Caki2 (cell line): ENCODE measurements at places on chromosomes 11 and 22. TPM values are rescaled to one million over a fixed set of nuclear protein-coding genes. Genes with fewer than 3 reads are reported as not detected.

Gene SAA4
- not detected in 2 replicates for total RNA-seq

Gene TSSK2
- not detected in 2 replicates for total RNA-seq

Gene OR51B2
- not detected in 2 replicates for total RNA-seq

Gene DNAJB13
- 2.4 TPM in 1 of 2 replicates, not detected in the other for total RNA-seq

Gene MYBPC3
- not detected in 2 replicates for total RNA-seq

Gene SLC5A4
- total RNA-seq: 0.10 TPM in 1 of 2 replicates, not detected in the other

Gene OR8D1
- total RNA-seq: not detected in 2 replicates

Gene POU2AF3
- total RNA-seq: not detected in 2 replicates

Gene STX3
- total RNA-seq: 16.0 and 28.4 TPM in 2 replicates

Gene LIN7C
- total RNA-seq: 11.9 and 15.5 TPM in 2 replicates

Gene CTSF
- not detected in 2 replicates for total RNA-seq

Gene ATXN10
- 228 and 323 TPM in 2 replicates for total RNA-seq

Gene MMP12
- not detected in 2 replicates for total RNA-seq

Gene BATF2
- 2.3 TPM in 1 of 2 replicates, not detected in the other for total RNA-seq

Gene APOA5
- total RNA-seq: not detected in 2 replicates

Gene PNPLA3
- 0.70 and 1.8 TPM in 2 replicates for total RNA-seq

Gene SYT7
- 0.41 and 2.0 TPM in 2 replicates for total RNA-seq

Gene PRSS23
- total RNA-seq: 47.9 and 67.9 TPM in 2 replicates

Gene CAPN1
- total RNA-seq: 67.8 and 128 TPM in 2 replicates

Gene SLC7A4
- not detected in 2 replicates for total RNA-seq

Gene TNNT3
- total RNA-seq: not detected in 2 replicates
